ENCODE measurements at places on chromosomes 16 and 17.
A peak's percentile ranks its signal among the peaks of the same experiment; 100 is the strongest.

- no peak for DNase-seq
Measured at GRCh38 chr17:32330147-32330546, 11.8 kb downstream of the C17orf75 start.

DNA sequence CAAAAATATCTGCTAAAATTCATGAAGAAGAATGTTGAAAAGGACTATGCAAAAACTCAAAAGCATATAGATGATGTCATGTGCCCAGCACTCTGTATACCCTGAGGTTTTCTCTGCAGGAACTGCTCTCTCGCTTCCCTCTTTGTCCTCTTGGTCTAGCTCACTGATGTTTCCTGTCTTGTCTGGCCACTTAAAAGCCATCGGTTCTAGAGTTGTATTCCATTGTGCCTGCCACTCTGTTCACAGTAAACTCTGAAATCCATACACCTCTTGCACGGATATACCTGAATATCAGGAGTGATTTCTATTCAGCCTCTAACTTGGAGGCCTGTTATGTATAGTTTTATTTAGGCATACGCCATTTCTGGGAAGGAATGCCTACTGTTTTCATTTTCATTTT is 101.0 kb upstream of the CNTNAP4 start:
- DNase-seq = no peak

GRCh38 chr17:81132770-81133723 is 32.3 kb upstream of the PVALEF start:
- no peak for DNase-seq

DNA sequence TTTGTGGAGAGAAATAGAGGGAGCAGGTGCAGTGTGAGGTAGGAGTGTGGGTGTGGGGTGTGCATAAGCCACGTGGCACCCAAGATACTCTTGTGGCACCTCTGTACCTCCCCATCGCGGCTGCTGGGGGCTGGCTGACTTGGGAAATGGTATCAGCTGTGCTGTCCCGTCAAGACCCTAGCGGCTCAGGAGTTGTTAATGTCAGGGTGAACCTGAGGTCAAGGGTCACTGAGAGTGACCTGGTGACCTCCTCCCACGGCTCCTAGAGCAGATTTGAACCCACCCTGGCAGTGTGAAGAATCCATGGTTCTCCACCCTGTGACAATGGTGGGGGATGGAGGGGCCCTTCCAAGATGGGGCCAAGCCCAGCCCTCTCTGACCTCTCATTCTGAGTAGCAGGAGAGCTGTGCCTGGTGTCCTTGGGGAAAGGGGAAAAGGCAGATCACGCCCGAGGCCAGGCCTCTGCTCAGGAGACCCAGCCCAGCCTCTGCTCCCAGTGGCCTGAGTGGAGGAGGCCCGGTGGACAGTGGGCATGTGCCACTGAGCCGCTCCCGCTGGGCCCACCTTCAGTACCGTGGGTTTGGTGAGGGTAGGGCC is 3.0 kb upstream of the WFIKKN2 start:
- DNase-seq = no peak

DNA sequence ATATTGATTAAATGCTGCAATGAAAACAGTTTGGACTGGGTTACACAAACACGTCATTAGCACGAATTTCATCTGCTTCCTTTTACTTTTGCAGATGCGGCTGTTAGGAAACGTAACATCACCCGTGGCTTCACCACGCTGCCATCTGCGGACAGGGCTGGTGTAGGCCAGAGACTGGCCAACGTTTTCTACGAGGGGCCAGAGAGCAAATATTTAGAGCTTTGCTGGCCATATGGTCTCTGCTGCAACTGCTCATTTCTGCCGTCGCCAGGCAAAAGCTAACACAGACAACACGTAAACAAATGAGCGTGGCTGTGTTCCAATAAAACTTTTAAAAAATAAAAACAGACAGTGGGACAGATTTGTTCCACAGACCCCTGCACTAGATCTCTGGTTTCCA is 96.6 kb downstream of the ENGASE start:
- no peak for DNase-seq

- no peak for DNase-seq
Measured at GRCh38 chr16:88764080-88764479, 20.9 kb downstream of the PIEZO1 start.

- DNase-seq = peak; percentile 23
Measured at GRCh38 chr17:29933379-29933778, 3.4 kb upstream of the SSH2 start.

DNA sequence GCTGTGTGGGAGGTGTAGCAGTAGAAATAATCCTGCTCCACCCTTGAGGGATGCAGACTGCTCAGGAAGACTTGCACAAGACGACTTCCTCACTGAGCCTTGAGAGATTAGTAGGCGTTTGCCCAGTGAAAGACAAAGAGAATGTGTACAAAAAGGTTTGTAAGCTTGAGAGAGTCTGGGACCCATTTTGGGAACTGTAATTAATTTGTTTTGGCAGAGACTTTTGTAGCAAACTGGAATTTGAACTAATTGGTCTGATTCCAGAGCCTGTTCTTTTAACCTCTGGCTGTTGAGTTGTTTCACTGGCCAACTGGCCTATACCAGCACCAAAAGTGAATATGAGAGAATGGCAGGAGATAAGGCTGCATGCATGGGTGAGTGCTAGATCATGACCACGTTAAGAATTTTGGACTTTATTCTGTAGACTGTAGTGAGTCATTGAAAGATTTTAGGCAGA is 75.5 kb downstream of the AATF start:
- peak; percentile 9 for DNase-seq

DNA sequence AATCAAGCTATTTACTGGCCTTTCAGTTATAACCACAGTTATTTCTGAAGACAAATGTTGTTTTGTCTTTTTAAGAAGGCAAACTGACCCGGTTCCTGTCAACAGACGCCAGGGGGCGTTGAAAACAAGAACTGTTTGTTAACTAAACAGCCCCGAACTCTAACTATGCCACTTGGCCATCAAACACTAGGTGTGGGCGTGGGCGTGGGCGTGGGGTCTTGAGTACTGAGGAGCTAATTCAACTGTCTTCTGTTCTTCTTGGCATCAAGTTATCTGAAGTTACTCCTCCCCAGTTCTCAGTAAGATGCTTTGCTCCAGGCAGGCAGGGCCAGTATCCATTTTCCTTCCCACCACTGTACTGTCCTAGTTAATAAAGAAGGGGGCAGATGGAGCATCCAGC is 63.3 kb upstream of the MTMR4 start:
- DNase-seq = peak; percentile 90

DNA sequence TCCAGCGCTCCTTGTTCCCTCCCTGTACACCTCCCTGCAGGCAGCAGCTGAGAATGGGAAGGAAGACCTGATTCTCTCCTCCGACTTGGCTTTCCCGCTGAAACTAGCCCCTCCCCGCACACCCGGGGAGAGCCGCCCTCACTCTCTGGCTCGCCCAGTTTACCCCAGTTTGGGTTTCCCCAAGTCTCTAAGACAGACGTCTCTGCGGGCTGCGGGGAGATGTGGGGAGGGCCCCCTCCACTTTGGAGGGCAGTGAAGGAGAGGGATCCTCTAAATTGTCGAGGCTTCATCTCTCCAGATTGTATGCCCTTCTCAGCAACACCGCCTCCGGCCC is 797 bp downstream of the GRB7 start:
- DNase-seq = no peak

- no peak for DNase-seq
Measured at GRCh38 chr17:81043725-81044427, 8.9 kb downstream of the BAIAP2 start.

GRCh38 chr16:2979669-2980226 is 498 bp downstream of the PKMYT1 start:
- DNase-seq = no peak

DNA sequence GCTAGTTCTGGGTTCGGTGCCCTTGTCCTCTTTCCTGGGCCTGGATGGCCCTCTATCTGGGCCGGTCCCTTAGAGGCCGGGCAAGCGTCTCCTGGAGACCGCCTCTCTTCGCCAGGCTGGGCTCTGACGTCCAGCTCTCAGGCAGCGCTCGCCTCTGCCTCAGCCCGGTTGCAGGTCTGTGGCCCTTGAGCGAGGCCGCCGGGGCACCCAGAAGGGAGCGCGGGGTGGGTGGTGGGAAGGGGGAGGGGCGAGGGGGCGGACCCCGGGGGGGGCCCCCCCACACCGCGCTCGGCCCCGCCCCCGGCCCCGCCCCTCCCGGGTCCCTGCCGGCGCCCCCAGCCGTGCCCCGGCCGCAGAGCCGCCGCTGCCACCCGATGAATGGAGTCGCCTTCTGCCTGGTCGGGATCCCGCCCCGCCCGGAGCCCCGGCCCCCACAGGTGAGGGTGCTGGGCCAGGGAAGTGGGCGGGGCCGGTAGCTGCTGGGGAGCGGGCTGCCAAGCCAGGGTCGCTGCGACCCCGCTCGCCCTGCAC is at the start of gene ARHGAP23:
Gene ARHGAP23 (plus strand): TSS at position 353 of the 531 bp plus-strand sequence. CDS start 22 bp downstream, at position 375.
- DNase-seq = peak; percentile 86
